Esophagus muscularis mucosa (tissue), 4 donors: ENCODE measurements at places on chromosomes 12 and 14. TPM values are rescaled to one million over a fixed set of nuclear protein-coding genes. Genes with fewer than 3 reads are reported as not detected.

Gene TPPP2
- not detected for total RNA-seq

Gene NPAS3
- total RNA-seq = 5.8 TPM

Gene SRRM4
- not detected for total RNA-seq

Gene ENDOU
- not detected for total RNA-seq

Gene KRT82
- not detected for total RNA-seq

Gene KCNA5
- total RNA-seq = 2.5 TPM

Gene RFX4
- total RNA-seq = not detected

Gene MBD6
- 19.9 TPM for total RNA-seq

Gene DNAH10
- total RNA-seq = 0.06 TPM

Gene MFAP5
- 105 TPM for total RNA-seq

Gene GLIPR1L2
- total RNA-seq = 0.17 TPM

Gene TEX52
- not detected for total RNA-seq

Gene MYH7
- 0.11 TPM for total RNA-seq

Gene FIGNL2
- total RNA-seq = 0.42 TPM

Gene SLCO1C1
- total RNA-seq = 0.17 TPM

Gene AQP6
- total RNA-seq = not detected

Gene C12orf56
- total RNA-seq = 0.11 TPM

Gene CS
- 91.8 TPM for total RNA-seq
